ENCODE measurements at places on chromosomes 4 and X.

DNA sequence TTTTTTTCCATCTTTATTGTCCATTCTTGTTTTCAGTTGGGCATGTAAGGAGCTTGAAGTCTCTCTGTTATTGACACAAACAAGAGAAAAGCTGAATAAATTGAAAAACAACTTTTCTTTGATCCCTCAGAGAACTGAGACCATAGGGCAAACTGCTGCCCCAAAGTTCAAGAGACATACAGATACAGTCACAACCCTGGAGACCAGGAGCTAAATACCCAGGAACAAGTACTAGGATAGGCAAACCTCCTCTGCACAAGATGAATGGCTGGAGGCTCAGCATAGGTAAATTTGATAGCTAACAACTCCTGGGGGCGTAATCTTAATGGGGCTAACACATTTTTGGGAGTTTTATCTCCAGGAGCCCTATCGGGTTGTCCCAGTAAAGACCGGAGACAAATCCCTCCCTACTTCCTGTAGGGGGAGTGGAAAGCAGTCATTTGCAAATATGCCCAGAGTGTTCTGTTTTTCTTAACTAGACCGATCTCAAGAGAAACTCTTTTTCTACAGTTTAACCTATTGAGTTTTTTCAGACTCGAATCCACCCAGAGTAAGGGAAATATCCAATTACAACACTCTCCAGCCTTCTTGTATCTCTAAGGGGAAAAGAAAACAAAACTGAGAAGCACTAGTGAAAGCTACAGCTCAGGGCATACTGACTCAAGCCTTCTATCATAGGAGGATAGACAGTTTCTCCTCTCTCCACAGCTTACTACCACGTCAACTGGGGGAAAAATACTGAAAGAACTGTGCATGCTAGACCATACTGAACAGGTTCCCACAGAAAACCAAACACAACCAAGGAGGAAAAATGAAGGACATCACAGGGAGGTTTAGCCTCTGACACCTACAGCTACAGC lies 23.1 kb downstream of the MAGEA8 start:
- no peak for DNase-seq

GRCh38 chrX:112669824-112670223 lies 9.9 kb downstream of the LHFPL1 start:
- DNase-seq = no peak

- no peak for DNase-seq
Observed at GRCh38 chrX:378443-378842, 8.3 kb downstream of the PPP2R3B start.

GRCh38 chr4:172045981-172046380 lies 232.8 kb downstream of the GALNTL6 start:
- no peak for DNase-seq

Data from left ventricle myocardium inferior (tissue), 1 donor.